Activated CD4-positive, alpha-beta T cell treated with anti-CD3 and anti-CD28 coated beads, Interleukin-2, amount 50 U/mL, for 16 hours (primary cell): ENCODE measurements at places on chromosomes 3 and 15.

DNA sequence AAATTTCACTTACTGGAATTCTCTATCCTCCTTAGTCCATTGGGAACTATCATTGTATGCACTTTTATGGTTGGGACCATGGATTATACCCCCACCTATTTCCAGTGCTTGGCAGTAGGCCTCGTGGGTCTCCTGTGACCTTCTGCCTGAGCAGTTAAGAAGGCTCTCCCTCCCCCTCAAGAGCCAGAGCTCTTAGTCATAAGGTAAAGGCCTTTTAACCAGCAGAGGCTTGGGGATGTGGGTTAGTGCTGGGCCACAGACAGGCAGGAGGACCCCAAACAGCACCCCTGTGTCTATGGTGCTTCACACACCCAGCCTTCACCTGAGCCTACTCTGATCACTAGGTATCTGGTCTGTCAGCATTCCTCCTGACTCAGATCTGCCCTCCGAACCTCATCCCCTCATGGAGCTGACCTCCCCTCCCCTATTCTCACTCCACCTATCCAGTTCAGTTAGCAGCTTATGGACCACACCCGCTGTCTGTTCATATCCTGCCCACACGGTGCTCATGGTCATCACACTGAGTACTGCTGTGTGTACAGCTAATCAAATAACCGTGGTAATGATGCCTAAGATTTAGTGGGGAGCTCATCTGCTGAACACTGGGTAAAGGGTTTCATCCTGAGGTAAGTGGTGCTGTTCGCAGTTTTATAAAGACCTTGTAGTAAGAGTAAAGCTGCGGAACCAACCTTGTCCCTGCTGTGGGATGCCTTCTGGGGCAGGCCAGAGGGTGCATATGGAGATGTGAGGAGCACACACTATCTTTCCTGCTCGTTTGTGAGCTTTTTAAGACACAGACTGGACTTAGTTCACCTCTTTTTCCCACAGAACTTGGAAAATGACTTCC lies 40.9 kb downstream of the KLHL18 start:
- DNase-seq, result no peak

- DNase-seq, result peak; percentile 85
These were observed 155.3 kb downstream of the NR1I2 start for GRCh38 chr3:119937229-119937628.

- no peak for DNase-seq
These were observed 33.2 kb downstream of the CAPN3 start for GRCh38 chr15:42392309-42393024.

DNA sequence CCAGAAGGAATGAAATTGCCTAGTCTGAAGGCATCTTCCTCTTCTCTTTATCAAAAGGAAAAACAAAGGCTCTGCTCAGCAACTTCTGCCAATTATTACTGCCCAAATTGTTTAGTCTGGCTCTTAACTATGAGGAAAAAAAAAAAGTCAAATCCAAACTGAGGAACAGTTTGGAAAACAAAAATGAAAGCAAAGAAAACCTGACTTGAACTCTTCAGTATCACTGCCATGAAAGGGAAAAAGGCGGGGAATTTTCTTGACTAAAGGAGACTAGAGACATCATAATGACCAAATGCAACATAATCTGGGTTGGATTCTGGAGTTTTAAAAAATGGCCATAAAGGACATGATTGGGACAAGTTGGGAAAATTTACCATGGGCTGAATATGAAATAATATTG lies 156.3 kb downstream of the STT3B start:
- no peak for DNase-seq

- DNase-seq, result no peak
These were observed 1.8 kb downstream of the DALRD3 start for GRCh38 chr3:49016414-49017228.

- peak; percentile 85 for DNase-seq
These were observed 97.6 kb downstream of the FRMD4B start for GRCh38 chr3:69288161-69288895.

- no peak for DNase-seq
These were observed 21.4 kb downstream of the HDC start for GRCh38 chr15:50244153-50244552.

DNA sequence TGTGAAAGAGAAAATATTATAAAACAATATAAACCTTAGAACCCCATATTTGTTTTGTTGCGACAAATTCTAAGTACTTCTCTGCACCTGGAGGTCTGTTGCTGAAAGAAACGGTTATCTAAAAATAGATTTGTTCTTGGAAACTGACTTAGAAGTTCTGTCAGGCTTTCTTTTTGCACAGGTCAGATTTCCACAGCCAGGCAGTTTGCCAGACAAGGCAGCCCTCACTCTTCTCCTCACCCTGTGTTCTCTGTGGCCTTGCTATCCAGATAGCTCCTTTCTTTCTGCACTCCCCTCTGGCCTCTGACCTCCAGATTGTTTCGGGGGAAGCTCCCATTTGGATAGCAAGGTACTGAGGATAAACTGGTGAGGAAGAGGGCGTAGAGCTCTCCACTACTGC lies 413.3 kb upstream of the ONECUT1 start:
- no peak for DNase-seq

DNA sequence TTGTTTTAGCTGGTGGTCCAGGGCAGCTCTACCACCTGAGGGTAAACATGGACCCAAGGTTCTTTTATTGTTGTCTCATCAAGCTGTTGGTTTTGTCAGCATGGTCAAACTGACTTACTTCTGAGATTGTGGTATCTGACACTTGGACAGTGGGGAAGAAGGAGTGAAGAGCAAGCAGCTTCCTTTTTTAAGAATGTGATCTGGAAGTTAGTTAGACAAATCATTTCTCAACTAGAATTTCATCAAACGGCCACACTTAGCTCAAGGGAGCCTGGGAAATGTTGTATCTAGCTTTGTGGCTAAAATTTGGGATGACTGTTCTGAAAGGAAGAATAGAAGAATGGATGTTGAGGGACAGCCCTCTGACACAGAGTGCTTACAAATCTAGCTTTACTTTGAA lies 215.2 kb downstream of the ZNF621 start:
- DNase-seq, result no peak

DNA sequence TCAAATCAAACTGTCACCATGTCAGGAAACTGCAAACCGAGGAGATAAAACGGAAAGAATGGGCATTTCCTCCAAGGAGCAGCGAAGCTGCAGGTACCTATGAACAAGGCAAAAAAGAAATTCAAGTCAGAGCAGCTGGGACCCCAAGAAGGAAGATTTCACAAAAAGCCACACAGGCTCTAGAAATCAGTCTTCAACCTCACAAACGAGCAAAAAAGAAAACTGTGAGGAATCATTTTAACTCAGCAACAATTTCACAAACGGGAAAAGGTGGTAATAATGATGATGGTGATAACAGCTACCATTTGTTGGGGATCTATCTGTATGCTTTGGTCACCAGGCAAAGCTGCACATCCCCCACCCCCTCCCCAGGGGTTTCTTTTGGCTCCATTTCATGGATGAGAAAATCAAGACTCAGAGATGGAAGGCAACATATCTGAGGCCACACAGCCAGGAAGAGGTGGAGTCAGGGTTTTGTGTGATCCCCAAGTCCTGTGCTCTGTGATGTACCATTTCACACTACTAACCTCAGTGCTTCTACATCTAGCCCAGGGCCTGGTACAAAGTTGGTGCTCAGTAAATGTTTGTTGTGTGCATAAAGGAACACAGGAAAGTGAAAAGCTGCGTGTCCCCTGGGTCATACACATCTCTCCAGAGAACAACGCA lies 109.9 kb downstream of the IQSEC1 start:
- peak; percentile 83 for DNase-seq

DNA sequence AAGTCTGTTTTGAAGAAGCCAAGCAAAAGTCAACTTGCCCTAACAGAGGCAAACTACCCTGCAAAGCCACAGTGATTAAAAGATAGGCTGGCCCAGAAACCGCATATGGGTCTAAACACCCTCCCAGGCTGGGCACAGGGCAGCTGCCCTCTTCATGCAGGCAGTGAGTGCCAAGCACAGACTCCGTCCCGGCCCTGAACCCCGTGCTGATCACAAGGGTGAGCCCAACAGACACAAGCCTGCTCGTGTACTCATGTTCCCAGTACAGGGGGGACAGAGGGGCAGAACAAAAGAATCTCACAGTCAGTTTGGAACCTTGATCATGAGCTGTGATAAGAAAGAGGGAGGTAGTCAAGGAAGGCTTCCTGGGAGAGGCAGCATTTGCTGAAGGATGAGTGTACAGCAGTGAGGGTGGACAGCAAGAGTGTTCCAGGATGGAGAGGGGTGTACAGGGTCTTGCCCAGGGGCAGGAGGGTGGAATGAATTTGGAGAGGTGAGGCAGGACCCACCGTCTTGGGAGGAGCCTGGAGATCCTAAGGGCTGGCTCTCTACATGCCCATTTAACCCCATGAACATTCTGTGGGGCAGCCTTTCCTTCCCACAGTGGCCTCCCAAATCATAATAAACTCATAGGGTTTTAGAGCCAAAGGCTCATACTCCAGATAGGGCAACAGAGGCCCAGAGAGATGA lies 43.2 kb upstream of the PRR23E start:
- DNase-seq, result no peak

DNA sequence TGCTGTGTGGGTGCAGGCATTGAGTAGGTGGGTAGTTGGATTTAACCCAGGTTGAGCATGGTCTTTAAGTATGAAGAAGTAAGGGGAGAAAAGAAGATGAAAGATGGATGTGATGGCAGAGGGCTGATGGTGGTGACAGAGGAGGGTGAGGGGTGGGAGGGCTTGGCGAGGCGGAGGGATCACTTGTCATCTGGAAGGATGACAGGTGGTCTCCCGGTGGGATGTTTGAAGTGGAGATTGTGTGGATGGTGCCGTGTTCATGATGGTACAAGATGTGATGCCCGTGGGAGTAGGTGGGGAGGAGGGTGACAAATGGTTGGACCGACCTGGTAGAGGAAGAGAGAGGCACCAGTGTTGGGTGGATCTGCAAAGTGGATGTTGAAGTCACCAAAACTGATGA lies 208.8 kb downstream of the RPLP1 start:
- DNase-seq, result no peak

- DNase-seq, result no peak
These were observed 51.6 kb downstream of the LINGO1 start for GRCh38 chr15:77580996-77581682.

GRCh38 chr3:146813496-146813895 lies 208.3 kb upstream of the PLSCR5 start:
- no peak for DNase-seq

GRCh38 chr3:64915778-64916177 lies 228.0 kb upstream of the ADAMTS9 start:
- no peak for DNase-seq

DNA sequence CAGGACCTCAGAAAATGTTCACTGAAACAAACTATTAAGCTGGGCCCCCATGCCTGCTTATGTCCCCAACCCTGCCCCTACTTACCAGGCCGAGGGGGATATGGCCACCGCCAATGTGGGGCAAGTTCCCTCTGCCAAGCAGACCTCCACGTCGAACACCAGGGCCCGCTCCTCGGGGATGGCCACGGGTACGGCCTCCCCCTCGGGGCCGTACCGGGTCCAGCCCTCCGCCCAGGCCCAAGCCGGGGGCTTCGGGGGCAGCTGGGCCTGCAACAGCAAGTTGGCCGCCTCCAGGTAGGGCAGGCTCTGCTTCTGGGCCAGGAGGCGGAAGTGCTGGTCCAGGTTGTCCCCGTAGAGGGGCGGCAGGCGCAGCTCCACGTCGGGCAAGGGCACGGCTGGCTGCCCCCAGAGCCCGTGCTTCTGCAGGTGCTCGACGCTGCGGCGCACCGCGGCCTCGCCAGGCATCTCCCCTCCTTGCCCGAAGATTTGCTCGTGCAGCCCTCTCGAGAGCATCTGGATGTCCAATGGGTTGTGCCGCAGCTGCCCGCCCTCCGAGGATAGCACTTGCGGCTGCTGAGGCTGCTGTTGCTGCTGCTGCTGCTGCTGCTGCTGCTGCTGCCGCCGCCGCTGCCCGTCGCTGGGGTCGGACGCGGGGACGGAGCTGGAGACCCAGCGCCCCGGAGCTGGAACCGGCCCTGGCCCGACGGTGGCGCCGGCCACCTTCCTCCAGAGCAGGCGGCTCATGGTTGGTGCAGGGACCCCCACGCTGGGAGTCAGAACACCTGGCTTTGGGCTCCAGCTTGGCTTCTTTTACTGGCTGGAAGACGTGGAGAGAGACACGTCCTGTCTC lies 1.4 kb downstream of the POLG start:
- DNase-seq, result no peak

GRCh38 chr3:42880601-42881451 lies 5.1 kb upstream of the CYP8B1 start:
- peak; percentile 92 for DNase-seq

DNA sequence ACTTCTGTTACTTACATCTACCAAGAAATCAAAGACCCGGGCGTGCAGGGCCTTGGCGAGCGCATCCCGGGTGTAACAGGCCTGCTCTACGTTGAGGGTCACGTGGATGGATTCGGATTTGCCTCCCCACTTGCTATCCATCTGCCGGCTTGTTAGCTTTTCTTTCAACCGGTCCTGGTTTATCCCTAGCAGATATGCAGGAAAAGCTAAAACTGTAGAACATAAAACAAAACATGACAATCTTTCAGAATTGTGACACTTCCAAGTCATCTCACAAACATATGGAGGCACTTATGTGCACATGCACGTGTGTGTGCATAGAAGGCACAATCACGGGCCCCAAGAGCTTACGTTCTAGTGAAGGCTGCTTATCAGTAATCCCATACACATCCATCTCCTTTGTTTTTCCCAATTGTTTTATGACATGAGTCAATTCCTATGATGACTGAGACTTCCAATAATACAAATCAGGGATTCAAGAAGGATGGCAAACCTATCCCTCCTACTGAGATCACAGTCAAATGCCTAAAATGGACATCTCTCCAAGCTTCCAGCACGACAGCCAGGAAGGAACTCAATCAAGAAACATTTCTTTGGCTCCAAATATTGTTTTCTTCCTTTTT lies 11.3 kb downstream of the LDHAL6B start:
- no peak for DNase-seq
